ENCODE measurements at places on chromosomes 16 and 17. TPM values are rescaled to one million over a fixed set of nuclear protein-coding genes. Genes with fewer than 3 reads are reported as not detected.

DNA sequence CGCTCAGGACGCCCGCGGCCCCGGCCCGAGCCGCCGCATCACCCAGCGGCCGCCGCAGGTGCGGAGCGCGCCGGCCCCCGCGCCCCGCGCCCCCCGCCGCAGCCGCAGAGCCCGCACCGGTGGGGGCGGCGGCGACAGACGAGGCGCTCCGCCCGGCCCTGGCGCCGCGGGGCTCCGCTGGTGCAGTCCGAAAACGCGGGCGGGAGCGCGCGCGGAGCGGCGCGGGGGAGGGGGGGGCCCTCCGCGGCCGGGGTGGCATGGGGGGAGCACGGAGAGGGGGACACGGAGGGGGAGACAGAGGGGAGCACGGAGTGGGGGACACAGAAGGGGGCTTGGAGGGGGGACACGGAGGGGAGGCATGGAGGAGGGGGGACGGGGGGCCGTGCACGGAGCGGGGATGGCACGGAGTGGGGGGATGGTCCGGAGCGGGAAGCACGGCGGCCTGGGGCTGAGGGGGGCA lies at the start of gene AATK:
TSS of gene AATK (minus strand) at position 189 of the 460 bp plus-strand sequence. CDS start 229 bp downstream, outside the sequence.
- no peak for DNase-seq

- no peak for DNase-seq
These were observed 60.8 kb downstream of the WIPI1 start for GRCh38 chr17:68396226-68397107.

- DNase-seq, result no peak
These were observed 797 bp downstream of the HES7 start for GRCh38 chr17:8122924-8123694.

FA2H gene
- total RNA-seq, result not detected

DNA sequence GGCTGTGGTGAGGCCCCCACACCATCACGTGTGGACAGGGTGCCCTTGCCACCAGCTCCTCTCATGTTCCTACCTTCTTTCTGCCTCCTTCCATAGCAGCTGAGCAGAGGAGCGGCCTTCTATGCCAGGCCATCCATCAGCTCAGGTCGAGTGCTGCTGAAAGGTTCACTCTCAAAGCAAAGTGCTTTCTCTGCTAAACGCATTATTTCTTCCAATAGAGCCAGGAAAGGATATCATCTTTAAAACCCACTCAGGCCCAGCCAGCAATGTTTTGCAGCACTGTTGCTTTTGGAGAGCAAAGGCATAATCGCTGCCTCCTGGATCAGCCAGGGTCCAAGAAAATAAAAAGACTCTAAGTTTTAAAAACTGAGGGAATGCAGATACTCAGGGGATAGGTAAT lies 54.9 kb upstream of the GPRC5B start:
- DNase-seq, result no peak

- no peak for DNase-seq
These were observed 10.3 kb downstream of the EPN2 start for GRCh38 chr17:19247473-19247872.

VMO1 gene
- total RNA-seq, result 0.97 TPM

KRTAP16-1 gene
- not detected for total RNA-seq

- peak; percentile 80 for DNase-seq
These were observed 4.8 kb downstream of the IL4R start for GRCh38 chr16:27318392-27319256.

DNA sequence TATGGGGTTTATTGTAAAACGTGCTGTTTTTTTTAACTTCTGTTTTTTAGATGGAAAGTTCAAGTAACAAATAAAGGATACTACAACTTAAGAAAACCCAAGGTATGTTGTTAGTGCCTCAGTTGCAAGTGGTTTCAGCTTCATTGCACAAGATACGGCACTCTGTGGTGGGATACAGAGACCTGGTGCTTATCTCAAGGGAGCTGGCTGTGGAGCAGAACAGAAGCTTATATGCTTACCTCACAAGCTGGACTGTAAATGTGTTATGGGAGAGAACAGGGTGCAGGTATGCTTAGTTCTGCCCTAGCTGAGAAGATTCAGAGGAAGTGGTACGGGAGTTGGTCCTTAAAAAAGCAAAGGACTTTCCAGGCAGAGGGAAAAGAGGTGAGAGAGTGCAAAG lies 15.2 kb downstream of the DGKE start:
- no peak for DNase-seq

DNA sequence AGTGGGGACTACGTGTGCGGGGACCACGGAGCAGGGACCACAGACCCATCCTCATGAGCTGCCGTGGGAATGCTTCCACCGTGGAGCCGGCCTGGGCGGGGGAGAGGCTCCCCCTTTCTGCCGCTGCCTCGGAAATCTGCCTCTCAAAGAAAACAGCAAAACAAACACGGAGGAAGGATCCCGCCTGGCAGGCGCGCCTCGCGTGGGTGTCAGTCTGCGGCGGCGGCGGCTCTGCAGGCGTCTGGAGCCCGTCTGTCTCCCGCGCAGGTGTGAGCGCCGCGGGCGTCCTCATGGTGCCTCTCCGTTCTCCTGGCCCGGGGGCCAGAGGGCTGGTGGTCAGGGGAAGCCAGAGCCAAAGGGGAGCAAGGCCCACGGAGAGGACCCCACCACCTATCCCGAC lies 27.5 kb downstream of the GSE1 start:
- no peak for DNase-seq

RHBDL3 gene
- 1.0 TPM for total RNA-seq

DNA sequence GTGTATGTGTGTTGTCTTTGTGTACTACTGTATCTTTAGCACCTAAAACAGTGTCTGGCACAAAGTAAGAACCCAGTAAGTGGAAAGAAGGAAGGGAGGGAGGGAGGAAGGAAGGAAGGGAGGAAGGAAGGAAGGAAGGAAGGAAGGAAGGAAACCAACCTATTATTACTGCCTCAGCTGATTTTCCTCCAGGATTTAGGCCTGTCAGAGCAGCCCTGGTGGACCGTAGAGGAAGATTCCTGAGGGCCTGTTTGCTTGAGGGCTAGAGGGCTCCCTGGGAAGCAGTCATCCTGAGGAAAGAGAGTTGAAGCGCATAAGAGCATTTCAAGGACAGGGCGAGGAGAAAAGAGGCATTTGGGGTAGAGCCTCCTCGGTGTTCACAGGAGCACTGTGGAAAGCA lies 61.5 kb downstream of the WSB1 start:
- no peak for DNase-seq

GRCh38 chr17:21517538-21518293 lies 141.6 kb downstream of the KCNJ12 start:
- DNase-seq, result peak; percentile 19

HCRT gene
- not detected for total RNA-seq

CRHR1 gene
- total RNA-seq, result not detected

- DNase-seq, result no peak
These were observed 87.1 kb downstream of the KCNJ12 start for GRCh38 chr17:21463204-21463661.

GRAP gene
- 2.9 TPM for total RNA-seq

EMP2 gene
- 51.1 TPM for total RNA-seq

DNA sequence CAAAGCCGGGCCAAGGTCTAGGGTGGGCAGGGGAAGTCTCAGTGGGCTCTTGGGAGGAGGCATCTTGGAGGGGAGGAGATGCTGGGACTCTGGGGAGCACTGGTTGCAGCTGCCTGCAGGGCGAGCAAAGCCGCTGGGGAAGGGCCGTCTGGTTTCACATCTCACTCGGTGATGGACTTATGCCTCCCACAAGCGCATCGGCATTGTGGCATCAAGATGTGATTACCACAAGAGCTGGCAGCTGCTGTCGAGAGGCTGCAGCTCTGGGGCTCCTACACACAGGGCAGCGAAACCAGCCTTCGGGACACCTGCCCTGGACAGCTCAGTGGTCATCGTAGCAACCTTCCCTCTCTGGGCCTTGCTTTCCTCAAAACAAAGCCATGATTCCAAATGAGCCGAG lies 3.1 kb upstream of the KCNJ12 start:
- DNase-seq, result no peak

GRCh38 chr16:454397-454940 lies 29.0 kb downstream of the RAB11FIP3 start:
- no peak for DNase-seq

GRCh38 chr16:68612996-68613395 lies 32.1 kb upstream of the CDH3 start:
- DNase-seq, result no peak

DNA sequence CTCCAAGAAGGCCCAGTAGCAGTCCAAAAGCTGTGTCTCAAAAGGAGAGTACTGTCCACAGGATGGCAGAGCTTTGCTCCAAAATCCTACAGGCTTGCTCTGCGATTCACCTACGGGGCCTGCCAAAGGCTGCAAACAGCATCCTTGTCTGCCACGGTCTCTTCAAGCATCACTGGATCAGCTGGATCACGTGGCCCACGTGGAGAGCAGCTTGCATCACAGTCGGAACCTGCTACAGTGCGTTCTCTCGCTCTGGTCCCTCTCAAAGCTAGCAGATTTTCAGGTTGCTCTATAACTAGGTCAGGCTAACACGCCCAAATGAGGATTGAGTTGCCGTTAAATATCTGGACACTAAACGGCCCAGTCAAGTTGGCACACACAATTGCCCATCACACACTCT lies 8.4 kb upstream of the TIMM22 start:
- DNase-seq, result no peak

- no peak for DNase-seq
These were observed 539 bp upstream of the CKLF start for GRCh38 chr16:66551788-66552285.

GRCh38 chr17:77687417-77687816 lies 271.1 kb upstream of the TNRC6C start:
- DNase-seq, result peak; percentile 24

ZNF469 gene
- total RNA-seq, result 1.5 TPM

TBC1D3E gene
- total RNA-seq, result not detected

TP53TG3D gene
- total RNA-seq, result 0.81 TPM

NRN1L gene
- total RNA-seq, result 2.1 TPM

- no peak for DNase-seq
These were observed 15.8 kb downstream of the KRABD2 start for GRCh38 chr17:8360751-8361150.

DNA sequence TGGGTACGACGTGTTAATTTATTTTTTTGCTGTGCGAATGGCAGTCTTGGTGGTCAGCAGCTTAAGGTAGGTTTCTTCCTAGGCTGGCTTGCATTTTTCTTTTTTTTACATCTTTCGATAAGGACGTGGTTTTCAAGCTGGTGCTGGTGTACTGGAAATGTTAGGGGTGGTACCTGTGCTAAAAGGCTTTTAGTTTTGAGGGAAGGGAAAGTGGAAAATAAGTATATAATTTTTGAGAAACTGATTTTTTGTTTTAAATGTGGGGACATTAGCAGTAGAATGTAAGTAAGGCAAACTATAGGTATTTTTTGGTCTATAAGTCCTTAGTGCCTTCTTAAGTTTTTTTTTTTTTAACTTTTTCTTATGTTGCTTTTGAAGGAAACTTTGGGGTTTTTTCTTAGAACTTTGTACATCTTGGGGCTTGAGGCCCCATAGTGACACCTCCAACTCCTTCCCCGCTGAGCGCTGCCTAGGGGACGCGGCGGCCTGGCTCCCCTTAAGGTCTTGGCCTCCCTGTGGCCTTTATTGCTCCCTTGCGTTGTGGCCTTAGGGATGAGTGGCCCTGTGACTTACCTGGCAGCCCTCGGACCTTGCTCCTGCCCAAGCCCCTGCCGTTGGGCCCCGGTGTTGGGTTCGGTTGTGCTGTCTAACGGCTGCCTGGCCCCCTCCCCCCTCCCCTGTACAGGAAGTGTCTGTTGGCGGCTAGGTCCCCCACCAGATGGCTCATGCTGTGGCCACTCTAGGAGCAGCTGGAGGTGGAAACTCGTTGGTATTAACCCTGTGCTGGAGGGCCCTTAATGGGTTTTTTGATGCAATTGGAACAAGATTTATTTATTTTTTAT lies 88.0 kb upstream of the RPRML start:
- DNase-seq, result peak; percentile 85

DNA sequence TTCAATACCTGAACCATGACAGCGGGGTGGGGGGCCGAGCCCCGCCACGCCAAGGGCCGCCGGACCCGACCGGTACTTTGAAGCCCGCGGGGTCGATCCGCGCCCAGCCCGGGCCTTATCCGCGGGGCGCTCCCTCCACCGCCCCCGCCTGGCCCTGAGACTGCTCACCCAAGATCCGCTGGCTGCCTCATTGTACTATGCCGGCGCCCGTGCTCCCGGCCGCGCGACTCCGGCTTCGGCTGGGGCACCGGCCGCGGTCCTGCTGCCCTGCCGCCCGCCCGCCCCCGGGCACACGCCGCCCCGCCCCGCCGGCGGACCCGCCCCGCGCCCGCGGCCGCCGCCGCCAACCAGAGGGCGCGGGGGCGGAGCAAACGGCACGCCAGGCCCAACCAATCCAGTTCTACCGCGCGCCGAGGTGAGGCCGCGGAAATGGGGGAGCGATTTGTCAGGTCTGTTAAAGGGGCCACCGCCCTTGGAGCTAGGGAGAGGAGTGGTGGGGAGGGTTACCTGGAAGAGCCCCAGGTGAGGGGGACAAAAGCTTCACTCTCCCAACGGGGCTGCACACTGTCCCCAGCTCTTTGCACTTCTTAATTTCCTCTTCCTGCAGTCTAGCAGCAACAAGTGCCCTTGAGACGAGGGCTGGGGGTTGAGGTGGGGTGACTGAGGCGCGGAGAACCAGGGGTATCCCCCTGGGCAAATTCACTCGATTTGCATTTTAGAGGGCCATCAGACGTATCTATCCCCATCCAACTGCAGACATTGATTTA lies at the start of gene TEX2:
TSS of gene TEX2 (minus strand) at position 261 of the 767 bp plus-strand sequence. CDS start 49,043 bp downstream, outside the sequence.
- DNase-seq, result peak; percentile 96

CCNF gene
- total RNA-seq, result 0.86 TPM

GRCh38 chr16:85372627-85373372 lies 240.3 kb upstream of the GSE1 start:
- DNase-seq, result no peak

GRCh38 chr16:47732523-47733111 lies 271.5 kb downstream of the PHKB start:
- no peak for DNase-seq

GRCh38 chr17:19457046-19457445 lies 46.0 kb downstream of the RNF112 start:
- no peak for DNase-seq

Data from cardiac septum (tissue), 1 donor.